ENCODE measurements at places on chromosomes 3 and 15.

GRCh38 chr3:138326866-138327595, 2.6 kb downstream of the NME9 start:
- DNase-seq = no peak

- no peak for DNase-seq
Observed at GRCh38 chr3:152381881-152382295, 113.2 kb downstream of the MBNL1 start.

- DNase-seq = no peak
Observed at GRCh38 chr3:170740285-170740684, 129.7 kb downstream of the RPL22L1 start.

DNA sequence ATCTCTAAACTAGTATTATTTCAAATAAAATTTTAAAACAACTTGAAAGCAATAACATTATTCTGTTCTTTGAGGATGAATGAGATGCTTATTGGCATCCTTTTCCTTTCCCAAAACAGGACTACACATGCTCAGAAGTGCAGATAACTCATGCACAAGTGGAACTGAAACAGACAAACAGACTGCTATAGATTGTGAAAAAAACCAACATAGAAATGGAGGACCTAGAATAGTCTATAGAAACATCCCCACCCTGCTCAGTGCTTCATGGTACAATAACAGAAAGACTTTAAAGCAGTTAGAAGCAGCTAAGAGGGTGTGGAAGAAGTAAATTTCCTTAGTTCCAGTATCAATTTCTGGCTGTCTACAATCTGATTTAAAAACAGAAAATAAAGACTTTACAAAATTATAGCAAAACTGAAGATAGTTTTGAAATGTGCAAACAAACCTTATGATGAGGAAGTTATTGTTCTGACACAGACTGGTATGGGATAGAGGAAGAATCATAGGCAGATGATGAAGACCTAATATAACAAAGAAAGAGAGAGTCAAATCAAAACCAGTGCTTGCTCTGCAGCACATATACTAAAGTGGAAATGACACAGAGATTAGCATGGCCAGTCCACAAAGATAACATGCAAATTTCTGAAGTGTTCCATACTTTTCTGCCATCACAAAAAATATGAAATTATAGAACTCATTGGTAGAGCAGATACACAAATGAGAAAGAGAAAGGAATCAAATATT, 1025.4 kb downstream of the SQOR start:
- DNase-seq = no peak

GRCh38 chr3:75781079-75781745, 4.1 kb downstream of the ZNF717 start:
- no peak for DNase-seq

DNA sequence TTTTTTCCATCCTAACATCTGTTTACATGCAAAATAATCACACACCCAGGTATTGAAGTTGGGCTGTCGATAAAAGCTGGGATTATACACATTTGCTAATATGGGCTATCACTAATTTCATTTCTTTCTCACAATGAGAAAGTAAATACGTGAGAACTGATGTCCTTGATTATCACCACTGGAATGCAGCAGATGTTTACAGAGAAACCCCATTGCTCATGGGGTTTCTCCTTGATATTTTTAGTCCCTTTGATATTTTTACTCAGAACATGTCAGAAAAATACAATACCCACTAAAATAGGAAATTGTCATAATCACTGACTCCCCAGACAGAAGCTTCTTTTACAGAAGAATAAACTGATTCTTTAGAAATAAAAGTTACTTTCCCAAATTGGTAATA, 535.1 kb upstream of the CCDC54 start:
- no peak for DNase-seq

DNA sequence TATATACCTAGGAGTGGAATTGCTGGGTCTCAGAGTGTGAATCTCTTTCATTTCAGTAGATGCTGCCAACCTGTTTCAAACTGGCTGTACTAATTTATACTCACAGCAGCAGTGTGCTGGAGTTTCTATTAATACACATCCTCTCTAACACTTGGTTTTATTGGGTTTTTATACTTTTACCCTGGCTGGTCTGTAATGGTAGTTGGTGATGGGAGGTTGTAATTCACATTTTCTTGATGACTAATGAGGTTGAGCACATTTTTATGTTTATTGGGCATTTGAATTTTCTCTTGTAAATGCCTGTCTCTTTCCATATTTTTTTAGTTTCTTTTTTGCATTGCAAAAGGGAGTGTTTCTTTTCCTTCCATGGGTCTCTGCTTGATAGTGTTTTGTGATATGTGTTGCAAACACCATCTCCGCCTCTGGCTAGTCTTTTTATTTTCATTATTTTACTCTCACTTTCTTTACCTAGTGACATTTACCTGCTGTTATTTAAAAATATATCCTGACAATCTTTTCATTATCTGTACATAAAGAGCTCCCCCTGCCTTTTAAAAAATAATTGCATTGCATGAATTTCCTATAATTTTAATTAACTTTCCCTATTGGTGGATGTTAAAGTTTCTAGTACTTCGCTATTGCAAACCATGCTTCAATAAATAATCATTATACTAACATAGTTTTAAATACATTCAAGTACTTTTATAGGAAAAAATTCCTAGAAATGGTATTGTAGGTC, 49.0 kb upstream of the GCNT3 start:
- no peak for DNase-seq

GRCh38 chr3:149615731-149616221, 42.0 kb downstream of the WWTR1 start:
- no peak for DNase-seq

DNA sequence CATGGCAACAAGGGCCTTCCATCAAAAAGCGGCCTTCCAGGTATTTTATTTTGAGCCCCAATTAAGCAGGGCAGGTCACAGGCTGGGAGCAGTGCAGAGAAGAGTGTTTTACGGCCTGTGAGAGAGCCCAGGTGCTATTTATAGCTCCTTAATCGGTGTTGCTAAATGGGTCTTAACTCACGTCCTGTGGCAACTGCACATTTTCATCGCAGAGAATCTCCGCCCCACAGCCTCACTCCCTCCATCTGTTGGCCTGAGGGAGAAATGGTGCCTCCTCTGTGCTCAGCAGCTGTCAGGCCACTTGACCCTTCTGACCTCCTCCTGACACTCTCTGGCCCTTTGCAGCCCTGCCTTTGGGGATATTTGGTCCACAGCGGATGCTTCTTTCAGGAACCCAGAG, 58.6 kb downstream of the SPSB4 start:
- DNase-seq = no peak

DNA sequence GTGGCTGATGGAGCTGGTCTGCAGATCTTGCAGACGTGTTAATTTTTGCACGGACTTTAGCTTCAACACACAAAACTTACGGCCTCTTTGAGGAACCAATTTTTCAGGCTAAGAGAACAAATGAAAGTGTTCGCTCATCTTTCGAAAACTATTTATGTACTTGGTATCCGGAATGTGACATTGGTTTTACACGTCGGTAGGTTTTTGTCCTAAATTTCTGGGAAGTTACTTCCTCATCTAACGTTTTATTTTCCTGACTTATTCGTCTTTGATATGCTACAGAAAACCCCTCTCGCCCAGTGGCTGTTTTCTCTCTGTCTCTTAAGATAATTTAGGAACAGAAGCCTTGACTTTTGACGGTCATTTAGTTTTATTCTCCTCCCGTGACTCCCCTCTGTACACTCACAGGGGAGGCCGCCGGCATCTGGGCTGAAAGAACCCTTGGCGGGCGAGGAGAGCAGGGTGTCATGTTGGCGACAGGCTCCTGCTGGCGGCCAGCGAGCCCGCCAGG, 834 bp upstream of the GREM1 start:
- no peak for DNase-seq
